Karpas-422 (cell line): ENCODE measurements at places on chromosomes 16 and 17. TPM values are rescaled to one million over a fixed set of nuclear protein-coding genes. Genes with fewer than 3 reads are reported as not detected.
A peak's percentile ranks its signal among the peaks of the same experiment; 100 is the strongest.

Gene ITGB3
- 16.4 and 19.6 TPM in 2 replicates for total RNA-seq

Gene CORO6
- total RNA-seq = 0.79 and 1.8 TPM in 2 replicates

Gene COPRS
- total RNA-seq = 57.3 and 78.3 TPM in 2 replicates

Gene C1QL1
- not detected in 2 replicates for total RNA-seq

Gene NRN1L
- total RNA-seq = 0.56 TPM in 1 of 2 replicates, not detected in the other

Gene ZNF423
- not detected in 2 replicates for total RNA-seq

GRCh38 chr16:1919327-1919998 lies 1.2 kb upstream of the HS3ST6 start:
- H3K4me1 ChIP-seq = no peaks in the 10 kb centered on the region
- no peak overlapping the region for H3K4me3 ChIP-seq
- DNase-seq = no peak
- no peaks in the 10 kb centered on the region for H3K27me3 ChIP-seq
- H3K27ac ChIP-seq = no peak overlapping the region

DNA sequence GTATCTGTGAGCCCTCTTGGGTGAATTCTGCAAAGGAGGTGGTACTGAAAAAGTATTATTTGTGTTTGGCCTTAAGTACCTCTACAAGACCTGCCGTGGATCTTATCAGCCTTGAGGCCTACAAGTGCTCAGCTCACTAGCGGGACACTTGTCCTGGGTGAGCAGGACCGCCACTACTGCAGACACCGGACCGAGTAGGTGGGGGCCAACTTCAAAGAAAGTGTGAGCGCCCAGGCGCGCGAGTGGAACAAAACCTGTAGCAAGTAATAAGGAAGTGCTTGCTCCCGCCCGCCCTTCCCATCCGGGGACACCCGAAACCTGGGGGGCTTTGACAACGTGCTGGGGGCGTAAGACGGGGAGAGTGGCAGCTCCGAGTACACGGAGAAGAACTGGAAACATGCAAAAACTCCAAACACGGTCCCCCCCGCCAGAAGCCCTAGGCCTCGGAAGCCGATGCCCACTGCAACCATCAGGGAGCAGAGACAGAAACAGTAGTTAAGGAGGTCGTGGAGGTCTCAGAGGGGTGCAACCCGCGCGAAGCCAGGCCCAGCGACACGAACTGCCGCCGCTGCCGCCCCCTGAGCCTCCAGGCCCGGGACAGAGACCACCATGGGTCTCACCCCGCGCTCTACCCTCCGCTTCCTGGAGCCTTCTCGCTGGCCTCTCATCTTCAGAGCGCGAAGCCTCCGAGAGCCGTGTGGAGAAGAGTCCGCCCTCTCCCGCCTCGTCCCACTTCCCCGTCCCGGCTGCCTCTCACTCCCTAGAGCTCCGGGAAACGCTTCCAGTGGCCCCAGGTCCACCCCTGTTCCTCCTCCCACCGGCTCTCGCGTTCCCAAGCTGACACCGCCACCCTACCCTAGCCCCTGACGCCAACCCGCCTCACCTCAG lies 537 bp downstream of the CNOT1 start:
- peaks cover 19% of the 10 kb centered on the region for H3K36me3 ChIP-seq
- H3K27ac ChIP-seq = peak overlapping the region; percentile 86
- H3K27me3 ChIP-seq = no peaks in the 10 kb centered on the region
- H3K4me1 ChIP-seq = peaks cover 22% of the 10 kb centered on the region

DNA sequence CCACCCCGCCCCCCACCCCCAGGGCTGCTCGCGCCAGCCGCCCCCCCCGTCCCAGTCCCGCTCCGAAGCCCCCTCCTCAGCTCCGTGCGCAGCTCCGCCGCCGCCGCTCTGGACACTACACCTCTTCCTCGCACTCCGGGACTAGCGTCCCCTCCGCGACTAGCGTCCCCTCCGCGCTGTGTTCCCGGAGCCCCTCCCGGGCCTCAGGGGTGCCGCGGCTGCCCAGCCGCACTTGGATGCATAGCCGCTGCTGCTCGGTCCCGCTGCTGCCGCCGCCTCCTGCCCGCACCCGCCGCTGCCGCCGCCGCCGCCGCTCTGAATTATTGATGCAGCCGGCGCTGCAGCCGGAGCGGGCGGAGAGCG lies at the start of gene CBLN1:
TSS of gene CBLN1 (minus strand) at position 359 of the 363 bp plus-strand sequence. CDS start 373 bp downstream, outside the sequence.
- H3K4me1 ChIP-seq = no peaks in the 10 kb centered on the region
- no peak within 1 kb of the TSS for H3K27ac ChIP-seq
- H3K36me3 ChIP-seq = no peaks in the 10 kb centered on the region

- no peak overlapping the region for H3K4me3 ChIP-seq
- H3K36me3 ChIP-seq = no peaks in the 10 kb centered on the region
- no peak overlapping the region for H3K27ac ChIP-seq
- no peak for DNase-seq
- H3K4me1 ChIP-seq = peaks cover 4% of the 10 kb centered on the region; the same call in 1 of the 2 replicates
- H3K27me3 ChIP-seq = no peaks in the 10 kb centered on the region
Measured at GRCh38 chr17:65557349-65558310, 3.8 kb downstream of the AXIN2 start.

DNA sequence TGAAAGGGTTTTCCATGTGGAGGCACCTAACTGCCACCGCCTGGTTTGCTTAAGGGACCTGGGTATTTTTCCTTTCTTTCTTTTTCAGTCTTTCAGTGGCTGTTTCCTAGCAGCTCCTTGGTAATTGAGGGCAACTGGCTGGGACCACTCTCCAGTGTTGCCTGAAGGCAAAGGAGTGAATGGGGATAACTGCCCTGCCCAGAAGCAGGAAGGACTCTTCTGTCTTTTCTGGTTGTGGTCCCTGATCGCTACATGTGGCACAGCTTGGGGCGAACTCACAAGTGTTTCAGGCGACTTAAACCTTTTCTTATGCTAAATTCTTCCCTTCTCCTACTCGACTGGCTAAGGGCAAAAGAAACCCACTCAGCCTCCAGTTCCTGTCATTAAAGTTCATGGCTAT lies 10.1 kb upstream of the TMEM98 start:
- DNase-seq = no peak
- H3K36me3 ChIP-seq = no peaks in the 10 kb centered on the region
- H3K4me1 ChIP-seq = no peaks in the 10 kb centered on the region
- no peak overlapping the region for H3K27ac ChIP-seq
- no peak overlapping the region for H3K4me3 ChIP-seq

DNA sequence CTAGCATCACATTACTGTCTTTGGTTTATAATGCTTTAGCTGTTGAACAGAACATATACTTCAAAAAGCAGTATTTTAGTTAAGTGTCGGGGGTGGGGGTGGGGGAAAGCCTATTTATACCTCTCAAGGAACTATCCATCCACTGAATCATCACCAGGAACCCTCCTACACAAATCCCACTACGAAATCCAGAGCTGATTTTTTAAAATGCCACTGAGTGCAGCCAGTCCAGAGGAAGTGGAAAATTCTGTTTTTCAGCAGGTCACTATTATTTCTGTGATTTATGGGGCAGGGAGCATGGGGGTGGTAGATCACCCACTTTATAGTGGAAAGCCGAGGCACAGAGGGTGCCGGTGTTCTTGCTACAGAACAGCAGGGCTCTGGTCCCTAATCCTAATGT lies 284.1 kb downstream of the SOX9 start:
- no peaks in the 10 kb centered on the region for H3K36me3 ChIP-seq
- no peak overlapping the region for H3K4me3 ChIP-seq
- no peaks in the 10 kb centered on the region; the same call in 1 of the 2 replicates for H3K27me3 ChIP-seq
- peaks cover 63% of the 10 kb centered on the region for H3K4me1 ChIP-seq
- DNase-seq = no peak
- H3K27ac ChIP-seq = no peak overlapping the region

- no peak for DNase-seq
- no peak overlapping the region for H3K4me3 ChIP-seq
- H3K4me1 ChIP-seq = no peaks in the 10 kb centered on the region
Measured at GRCh38 chr17:9308069-9308468, 267.6 kb downstream of the STX8 start.

DNA sequence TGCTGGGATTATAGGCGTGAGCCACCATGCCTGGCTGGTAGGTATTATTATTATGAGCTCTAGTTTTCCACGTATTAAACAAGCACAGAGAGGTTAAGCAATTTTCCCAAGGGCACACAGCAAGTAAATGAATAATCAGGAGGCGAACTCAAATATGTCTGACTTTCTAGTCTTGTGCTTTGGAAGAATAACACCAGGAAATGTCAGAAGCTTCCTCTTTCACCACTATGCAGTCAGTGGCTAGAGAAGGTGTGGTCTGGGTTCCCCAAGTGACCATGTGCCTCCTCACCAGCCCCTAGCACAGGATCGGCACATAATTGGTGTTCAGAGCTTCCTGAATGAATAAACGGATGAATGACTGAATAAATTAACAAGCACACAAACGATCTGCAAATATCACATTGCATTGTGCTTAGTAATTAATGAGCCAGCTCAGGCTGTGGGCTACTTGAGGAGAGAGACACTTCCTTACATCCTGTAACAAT lies 21.6 kb upstream of the SCNN1B start:
- DNase-seq = no peak
- no peak overlapping the region for H3K4me3 ChIP-seq
- no peaks in the 10 kb centered on the region for H3K27me3 ChIP-seq
- H3K36me3 ChIP-seq = no peaks in the 10 kb centered on the region
- H3K4me1 ChIP-seq = no peaks in the 10 kb centered on the region

- DNase-seq = no peak
- H3K4me1 ChIP-seq = peaks cover 24% of the 10 kb centered on the region
- no peak overlapping the region for H3K27ac ChIP-seq
Measured at GRCh38 chr17:63447471-63448009, 1.4 kb upstream of the CYB561 start.

DNA sequence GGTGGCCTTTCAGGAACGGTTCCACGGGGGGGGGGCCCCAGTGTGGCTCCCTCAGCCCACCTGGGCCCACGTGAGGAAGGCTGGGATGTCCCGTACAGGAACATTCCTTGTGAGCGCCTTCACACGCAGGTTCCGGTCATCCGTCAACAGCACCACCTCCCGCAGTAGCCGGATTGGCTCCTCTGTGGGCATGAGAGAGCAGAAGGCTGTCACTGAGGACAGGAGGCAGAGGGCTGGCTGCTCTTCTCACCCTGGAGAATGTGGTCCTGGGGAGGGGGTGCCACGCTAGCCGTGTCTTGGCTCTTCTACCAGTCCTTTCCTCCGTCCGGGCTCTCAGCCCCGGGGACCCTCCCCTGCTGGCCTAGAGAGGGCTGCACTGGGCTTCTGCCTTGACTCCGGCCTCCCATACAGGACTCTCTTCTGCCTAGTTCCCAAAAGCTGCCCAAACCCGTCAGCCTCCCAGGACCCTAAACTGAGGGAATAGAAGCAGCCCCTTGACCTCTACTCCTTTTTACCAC lies 6.6 kb downstream of the HIC1 start:
- no peaks in the 10 kb centered on the region for H3K27me3 ChIP-seq
- no peak overlapping the region for H3K27ac ChIP-seq
- peaks cover 53% of the 10 kb centered on the region for H3K4me1 ChIP-seq
- no peaks in the 10 kb centered on the region; the same call in 1 of the 2 replicates for H3K36me3 ChIP-seq
- DNase-seq = no peak
- H3K4me3 ChIP-seq = no peak overlapping the region

- DNase-seq = no peak
- H3K27ac ChIP-seq = no peak overlapping the region
- H3K4me3 ChIP-seq = no peak overlapping the region
- H3K27me3 ChIP-seq = no peaks in the 10 kb centered on the region
- H3K36me3 ChIP-seq = no peaks in the 10 kb centered on the region
Measured at GRCh38 chr17:47806026-47806912, 15.3 kb downstream of the OSBPL7 start.

GRCh38 chr16:24819462-24820040 lies 26.2 kb upstream of the SLC5A11 start:
- H3K36me3 ChIP-seq = peaks cover 29% of the 10 kb centered on the region
- no peak overlapping the region for H3K27ac ChIP-seq
- no peaks in the 10 kb centered on the region for H3K27me3 ChIP-seq
- no peak overlapping the region for H3K4me3 ChIP-seq
- H3K4me1 ChIP-seq = no peaks in the 10 kb centered on the region

- peaks cover 32% of the 10 kb centered on the region for H3K4me1 ChIP-seq
- H3K27ac ChIP-seq = peak overlapping the region; percentile 43
- peak overlapping the region; percentile 24; the same call in 1 of the 2 replicates for H3K4me3 ChIP-seq
- H3K27me3 ChIP-seq = no peaks in the 10 kb centered on the region
- peaks cover 10% of the 10 kb centered on the region; the same call in 1 of the 2 replicates for H3K36me3 ChIP-seq
- DNase-seq = peak; percentile 50
Measured at GRCh38 chr16:46889942-46890300, 5.8 kb downstream of the GPT2 start.

GRCh38 chr17:83178533-83179304 lies 99.3 kb downstream of the METRNL start:
- H3K4me1 ChIP-seq = peaks cover 36% of the 10 kb centered on the region

GRCh38 chr17:8447799-8448198 lies 12.1 kb downstream of the NDEL1 start:
- H3K4me3 ChIP-seq = no peak overlapping the region
- H3K27me3 ChIP-seq = no peaks in the 10 kb centered on the region
- H3K4me1 ChIP-seq = no peaks in the 10 kb centered on the region

DNA sequence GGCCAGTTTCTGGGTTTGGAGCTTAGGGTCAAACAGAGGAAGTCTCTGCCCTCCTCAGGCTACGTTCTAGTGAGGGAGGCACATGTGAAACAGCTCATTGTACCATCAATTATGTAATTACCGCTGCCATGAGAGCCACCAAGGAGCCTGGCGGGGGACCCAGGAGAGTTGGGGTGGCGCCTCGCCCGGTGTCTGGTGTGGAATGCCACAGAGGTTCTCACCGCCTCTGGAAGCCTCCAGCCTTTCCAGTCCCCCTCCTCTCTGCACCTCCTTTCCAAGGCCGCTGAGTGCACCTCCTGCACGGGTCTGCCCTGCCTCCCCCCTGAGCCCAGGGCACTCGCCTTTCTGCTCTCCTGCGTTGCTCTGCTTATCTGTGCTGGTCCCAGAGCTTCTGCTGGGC lies 51.4 kb downstream of the SREBF1 start:
- no peak for DNase-seq
- peaks cover 82% of the 10 kb centered on the region for H3K4me1 ChIP-seq
- H3K36me3 ChIP-seq = no peaks in the 10 kb centered on the region
- H3K4me3 ChIP-seq = no peak overlapping the region
- no peaks in the 10 kb centered on the region for H3K27me3 ChIP-seq

DNA sequence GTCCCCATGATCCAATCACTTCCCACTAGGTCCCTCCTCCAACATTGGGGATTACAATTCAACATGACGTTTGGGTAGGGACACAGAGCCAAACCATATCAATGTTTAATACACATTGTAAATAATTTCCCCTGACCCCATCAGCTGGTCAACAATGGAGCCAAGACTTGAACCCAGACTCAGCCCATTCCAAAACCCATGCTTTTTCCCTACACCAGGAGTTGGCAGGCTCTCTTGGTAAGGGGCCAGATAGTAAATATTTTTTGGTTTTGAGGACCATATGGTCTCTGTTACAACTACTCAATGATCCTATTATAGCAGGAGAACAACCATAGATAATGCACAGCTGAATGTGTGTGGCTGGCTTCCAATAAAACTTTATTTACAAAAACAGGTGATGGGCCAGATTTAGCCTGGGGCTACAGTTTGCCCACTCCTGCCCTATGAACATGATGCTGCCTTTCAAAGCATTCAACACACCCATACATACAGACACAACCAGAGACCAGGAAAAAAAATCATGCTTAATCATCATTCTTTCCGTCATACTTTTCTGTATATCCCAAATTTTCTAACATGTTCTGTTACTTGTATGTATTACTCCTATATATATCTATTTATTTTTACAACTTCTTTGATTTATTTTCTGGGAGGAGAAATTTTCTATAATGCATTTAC lies 22.1 kb upstream of the MSI2 start:
- H3K27ac ChIP-seq = no peak overlapping the region
- H3K27me3 ChIP-seq = no peaks in the 10 kb centered on the region; the same call in 1 of the 2 replicates
- H3K36me3 ChIP-seq = no peaks in the 10 kb centered on the region
- H3K4me3 ChIP-seq = no peak overlapping the region
- no peak for DNase-seq
- no peaks in the 10 kb centered on the region for H3K4me1 ChIP-seq
